ENCODE measurements at places on chromosomes 16 and 17.
A peak's percentile ranks its signal among the peaks of the same experiment; 100 is the strongest.

DNA sequence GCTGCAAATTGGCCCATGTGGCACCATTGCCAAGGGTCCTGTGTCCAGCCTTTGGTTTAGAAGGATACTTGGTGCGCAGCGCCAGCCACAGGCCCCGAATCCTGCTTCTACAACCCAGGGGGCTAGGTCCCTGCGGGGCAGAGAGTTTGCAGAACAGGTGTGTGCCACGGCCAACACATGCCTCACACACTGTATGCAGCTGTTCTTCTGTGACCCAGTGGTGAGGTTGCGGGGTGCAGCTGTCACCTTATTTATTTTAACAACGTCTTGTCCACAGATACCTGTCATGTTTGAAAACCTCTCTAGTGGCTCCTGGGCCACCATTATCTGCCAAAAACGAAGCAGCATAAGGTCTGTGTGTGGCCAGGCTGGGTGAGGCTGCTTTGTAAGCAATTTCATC, 11.6 kb downstream of the CBFA2T3 start:
- no peak for DNase-seq

DNA sequence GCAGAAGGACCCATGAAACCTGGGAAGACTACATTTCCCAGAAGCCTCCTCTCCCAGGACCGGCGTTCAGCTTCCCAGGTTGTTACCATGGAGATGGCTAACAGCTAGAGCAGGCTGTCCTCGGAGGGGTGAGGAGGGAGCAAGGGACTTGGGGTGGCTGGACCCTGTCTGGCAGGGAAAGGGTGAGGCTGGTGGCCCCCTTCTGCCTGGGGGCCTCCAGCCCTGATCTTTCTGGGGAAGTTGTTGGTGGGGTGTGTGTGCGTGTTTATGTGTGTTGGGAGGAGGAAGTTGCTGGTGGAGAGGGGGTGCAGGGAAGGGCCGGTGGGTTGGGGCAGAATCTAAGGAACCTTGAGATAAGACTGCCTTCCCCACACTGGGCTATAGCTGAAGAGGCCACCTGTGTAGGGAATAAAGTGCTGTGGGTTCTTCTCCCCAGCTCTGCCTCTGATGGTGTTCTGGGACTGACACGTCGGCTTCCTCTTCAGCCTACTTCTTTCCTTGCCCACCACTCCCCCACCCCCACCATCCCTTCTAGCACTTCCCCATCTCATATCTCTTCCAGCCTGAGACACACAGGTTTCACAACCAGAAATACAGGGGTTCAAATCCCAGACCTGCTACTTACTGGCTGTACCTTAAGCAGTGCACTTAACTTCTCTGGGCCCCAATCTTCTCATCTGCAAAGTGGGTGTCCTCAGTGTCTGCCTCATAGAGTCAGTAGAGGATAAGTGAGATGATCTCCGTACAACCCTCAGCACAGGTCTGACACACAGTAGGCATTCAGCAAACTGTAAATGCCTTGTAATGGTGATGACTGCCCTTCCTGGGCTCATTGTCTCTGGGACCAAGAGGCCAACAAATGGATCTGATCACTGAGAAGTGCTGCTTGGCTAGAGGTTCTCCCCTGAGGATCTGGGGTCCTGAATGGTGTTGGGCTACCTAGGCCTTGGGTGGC, at the start of gene DRC7:
Gene DRC7, plus strand, starts transcription at position 82 of the 955 bp plus-strand sequence. CDS start 3,144 bp downstream, outside the sequence.
- DNase-seq: peak; percentile 58

DNA sequence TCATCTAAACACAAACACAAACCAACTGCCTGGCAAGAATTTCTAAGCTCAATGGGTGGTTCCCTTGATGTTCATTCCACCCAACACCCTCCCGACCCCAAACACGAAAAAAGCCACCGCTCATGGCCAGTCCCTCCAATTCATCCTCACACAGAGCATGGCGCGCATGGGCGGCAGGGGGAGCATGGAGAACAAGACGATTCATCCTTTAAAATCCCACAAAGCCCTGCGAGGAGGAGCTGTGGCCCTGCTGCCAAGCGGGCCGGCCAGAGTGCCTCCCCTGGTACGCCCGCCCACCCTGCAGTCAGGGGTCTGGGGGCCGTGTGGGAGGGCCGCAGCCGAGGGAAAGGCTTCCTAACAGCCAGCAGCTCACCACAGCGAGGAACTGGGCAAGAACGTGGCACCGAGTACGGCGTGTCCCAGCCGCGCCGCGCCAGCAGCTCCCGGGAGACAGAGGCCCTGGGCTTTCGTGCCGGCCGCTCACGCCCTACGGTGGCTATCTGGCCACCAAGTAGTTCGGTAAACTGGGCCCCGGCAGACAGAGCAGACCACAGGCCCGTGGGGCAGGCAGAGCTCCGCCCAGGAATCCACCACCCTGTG, 60.9 kb downstream of the KLHDC4 start:
- peak; percentile 68 for DNase-seq

DNA sequence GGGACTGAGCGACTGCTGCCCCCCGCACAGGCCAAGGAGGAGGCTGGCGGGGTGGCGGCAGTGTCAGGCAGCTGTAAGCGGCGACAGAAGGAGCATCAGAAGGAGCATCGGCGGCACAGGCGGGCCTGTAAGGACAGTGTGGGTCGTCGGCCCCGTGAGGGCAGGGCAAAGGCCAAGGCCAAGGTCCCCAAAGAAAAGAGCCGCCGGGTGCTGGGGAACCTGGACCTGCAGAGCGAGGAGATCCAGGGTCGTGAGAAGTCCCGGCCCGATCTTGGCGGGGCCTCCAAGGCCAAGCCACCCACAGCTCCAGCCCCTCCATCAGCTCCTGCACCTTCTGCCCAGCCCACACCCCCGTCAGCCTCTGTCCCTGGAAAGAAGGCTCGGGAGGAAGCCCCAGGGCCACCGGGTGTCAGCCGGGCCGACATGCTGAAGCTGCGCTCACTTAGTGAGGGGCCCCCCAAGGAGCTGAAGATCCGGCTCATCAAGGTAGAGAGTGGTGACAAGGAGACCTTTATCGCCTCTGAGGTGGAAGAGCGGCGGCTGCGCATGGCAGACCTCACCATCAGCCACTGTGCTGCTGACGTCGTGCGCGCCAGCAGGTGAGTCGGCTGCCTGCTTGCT, 5.6 kb upstream of the TMEM88 start:
- no peak for DNase-seq

DNA sequence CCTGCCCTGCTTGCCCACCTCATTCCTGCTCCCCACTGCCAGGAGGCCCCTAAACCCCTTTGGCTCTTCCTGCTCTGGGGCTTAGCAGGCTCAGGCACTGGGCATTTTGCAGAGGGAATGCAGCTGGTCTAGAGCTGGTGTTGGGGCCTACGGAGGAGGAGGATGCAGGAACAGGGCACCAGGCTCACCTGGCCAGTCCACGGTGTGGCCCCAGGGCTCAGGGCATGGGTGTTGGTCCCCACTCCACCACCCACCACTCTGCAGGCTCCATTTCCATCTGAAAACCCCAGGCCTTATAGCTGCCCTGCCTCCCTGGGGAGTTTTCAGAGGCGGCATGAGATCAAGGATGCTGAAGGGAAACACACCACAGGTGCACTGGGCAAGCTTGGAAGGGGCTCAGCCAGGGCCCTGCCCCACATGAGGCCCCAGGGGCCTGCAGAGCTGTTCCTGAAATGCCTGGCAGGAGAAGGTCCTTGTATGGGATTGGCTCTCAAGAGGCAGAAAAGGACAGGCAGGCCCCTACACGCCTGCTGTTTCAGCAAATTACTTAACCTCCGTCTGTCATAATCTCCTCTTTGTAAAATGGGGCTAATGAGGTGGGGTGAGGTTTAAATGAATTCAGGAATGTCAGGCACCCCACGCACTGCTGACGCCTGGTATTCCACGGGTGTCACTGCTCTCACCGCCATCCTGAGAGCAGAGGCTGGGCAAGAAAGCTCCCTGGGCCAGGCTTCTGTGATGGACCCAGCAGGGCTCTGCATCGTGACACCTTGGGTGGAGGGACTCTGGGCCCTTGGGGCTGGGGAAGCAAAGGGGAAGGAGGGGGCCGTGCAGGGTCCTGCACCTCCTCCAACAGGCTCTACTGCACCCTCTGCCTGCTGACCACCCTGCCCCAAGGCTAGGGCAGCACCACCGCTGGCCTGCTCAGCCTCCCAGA, 9.3 kb downstream of the SLC47A2 start:
- DNase-seq: no peak

DNA sequence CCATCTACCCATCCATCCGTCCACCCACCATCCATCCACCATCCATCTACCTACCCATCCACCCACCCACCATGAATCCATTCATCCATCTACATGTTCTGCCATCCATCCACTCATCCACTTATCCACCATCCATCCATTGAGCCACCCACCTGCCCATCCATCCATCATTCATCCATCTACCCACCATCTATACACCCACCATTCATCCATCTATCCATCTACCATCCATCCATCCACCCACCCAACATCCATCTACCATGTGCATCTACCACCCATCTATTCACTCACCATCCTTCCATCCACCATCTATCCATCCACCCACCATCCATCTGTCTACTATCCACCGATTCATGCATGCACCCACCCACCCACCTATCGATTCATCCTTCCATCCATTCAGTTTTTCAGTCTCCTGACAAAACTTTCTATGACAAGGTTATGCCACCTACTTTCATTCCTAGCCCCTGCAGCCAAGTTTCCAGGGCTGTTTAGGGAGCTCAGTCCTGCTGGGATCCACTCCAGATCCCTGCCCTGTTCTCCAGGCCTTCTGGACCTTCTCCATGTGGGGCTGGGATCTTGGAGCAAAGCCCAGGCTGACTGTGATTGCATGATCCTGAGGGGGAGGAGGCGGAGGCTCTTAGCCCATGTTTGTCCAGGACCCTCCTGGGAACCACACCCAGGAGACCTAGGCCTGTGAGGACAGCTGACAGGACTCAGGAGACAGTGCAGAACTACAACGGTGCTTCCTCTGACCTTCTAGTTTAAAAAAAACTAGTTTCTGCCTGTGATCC, 27.4 kb downstream of the BCO1 start:
- peak; percentile 24 for DNase-seq

All from C1 segment of cervical spinal cord (tissue), 14 donors.